AG09309 (cell line): ENCODE measurements at places on chromosomes 1 and 21.

GRCh38 chr1:157197906-157198435 lies 59.8 kb upstream of the ETV3 start:
- no peak for DNase-seq

DNA sequence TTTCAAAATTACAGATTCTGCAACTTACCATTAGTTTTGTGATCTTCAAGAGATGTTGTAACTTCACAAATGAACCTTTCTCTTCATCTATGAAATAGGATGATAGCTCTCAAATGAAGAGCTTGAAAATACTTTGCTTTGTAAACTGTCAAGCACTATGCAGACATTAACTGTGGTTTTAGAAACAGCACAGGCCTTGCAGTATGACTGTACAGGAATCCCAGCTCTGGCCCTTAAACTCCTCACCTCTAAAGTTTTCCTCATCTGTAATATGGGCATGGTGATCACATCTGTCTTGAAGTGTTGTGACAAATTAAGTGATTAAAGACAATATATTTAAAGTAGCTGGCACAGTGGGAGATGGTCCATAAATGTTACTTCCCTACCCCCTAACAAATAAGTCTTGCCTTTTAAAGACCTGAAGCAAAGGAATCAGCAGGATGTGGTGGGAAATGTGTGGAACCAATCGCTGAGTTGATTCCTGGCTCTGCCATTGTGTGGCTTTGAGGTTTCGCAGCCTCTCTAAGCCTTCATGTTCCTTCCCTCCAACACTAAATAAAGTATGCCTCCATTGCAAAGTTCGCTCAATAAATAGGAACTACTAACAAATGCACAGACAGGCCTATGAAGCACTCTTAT lies 5.5 kb upstream of the PTP4A2 start:
- DNase-seq, result no peak

DNA sequence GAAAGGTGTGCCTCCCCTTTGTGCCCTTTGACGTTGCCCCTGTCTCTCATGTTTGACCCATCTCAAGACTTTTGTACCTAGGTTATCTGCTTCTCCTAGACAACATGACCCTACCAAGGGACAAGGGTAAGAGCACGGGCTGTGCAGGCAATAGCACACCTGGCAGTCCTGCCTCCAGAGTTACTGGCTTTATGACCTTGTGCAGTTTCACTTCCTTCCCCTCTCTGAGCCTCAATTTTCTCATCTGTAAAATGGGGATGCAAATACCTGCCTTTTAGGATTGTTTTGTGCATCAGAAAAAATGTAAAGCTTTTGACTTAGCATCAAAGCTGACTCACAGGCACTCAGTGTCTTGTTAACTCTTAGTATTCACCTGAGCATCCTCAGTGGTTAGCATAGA lies 36.4 kb downstream of the ELK4 start:
- no peak for DNase-seq

GRCh38 chr1:187961895-187962294 lies 1133.1 kb downstream of the PLA2G4A start:
- DNase-seq, result no peak

GRCh38 chr1:178051071-178051470 lies 42.8 kb upstream of the RASAL2 start:
- DNase-seq, result no peak

DNA sequence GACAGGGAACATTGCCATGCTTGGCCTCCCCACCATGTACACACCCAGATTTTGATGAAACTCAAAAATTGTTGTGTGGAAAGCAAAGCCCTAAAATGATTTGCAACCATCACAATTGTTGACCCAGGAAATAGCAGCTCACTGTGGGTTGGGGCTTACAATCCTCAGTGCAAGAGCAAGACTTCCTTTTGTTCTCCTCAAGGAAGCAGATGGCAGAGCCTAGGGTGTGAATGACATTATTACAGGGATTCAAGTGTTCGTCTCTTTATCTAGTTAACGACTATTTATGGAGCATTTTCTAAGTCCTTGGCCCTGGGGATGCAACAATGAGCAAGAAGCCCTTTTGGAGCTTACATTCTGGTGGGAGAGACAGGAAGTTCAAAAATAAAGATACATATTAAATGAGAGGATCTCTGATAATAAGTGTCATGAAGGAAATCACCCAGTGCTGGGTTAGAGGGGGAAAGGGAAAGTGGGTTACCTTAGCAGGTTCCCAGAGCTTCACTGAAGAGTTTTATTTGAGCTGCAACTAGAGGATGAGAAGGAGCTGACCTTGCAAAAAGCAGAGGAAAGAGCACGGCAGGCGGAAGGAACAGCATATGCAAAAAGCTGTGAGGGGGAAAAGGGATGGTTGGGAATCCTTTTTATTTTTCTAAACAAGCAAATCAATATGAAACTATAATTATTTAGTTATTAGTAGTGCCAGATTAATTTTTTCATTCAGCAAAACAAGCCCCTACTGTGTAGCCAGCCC lies 38.5 kb upstream of the ID3 start:
- no peak for DNase-seq

- DNase-seq, result no peak
These were observed 221.4 kb downstream of the PTPRU start for GRCh38 chr1:29457496-29458368.
